Stimulated activated CD4-positive, alpha-beta T cell treated with anti-CD3 and anti-CD28 coated beads, TNF-alpha, amount 100 ng/mL, for 1 hour (primary cell): ENCODE measurements at places on chromosomes 1 and 21.

DNA sequence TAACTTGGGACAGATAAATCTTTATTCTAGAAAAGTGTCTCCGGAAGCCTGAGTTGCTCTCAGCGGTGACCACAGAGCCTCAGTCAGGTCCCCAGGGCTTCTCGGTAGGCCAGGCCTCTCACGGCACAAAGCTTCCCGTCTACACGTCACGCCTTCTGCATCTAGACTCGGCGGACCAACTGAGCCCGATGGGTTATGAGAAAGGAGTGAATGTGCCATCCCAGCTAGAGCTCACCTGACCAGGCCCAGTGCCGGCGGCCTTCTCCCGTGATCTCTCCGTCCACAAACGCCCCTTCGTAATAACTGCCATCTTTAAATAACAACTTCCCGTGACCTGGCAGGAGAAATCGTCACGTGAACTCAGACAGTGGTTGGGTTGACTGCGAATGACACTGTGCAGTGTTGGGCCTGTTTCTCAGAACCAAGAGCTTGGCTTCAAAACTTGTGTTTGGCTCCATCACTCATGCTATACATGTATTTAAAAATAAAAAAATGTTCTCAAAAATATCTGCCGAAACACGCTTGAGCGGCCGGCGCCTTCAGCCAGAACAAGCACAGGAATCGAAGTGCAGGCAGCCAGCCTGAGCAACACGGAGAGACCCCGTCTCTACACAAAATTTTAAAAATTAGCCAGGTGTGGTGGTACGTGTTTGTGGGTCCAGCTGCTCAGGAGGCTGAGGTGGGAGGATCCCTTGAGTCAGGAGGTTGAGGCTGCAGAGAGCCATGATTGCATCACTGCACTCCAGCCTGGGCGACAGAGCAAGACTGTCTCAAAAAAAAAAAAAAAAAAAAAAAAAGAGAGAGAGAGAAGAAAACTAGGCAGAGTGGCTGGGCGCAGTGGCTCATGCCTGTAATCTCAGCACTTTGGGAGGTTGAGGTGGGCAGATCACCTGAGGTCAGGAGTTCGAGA is 3.1 kb downstream of the MORN1 start:
- no peak for DNase-seq

DNA sequence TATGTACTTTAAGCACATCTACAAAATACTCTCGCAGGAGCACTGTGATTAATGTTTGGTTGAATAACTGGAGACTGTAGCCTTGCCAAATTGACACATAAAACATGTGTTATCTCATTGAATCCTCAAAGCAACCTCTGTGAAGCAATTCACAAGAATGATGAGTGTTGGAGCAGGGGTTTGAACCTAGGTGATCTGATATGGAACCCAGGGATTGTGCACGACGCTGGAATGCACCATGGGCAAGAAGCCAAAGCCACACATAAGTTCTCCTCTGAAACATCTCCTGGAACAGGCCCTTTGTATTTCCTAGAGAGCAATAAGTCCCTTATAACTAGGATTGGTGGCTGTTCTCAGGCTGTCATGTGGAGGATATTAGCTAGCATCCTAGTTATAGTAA is 124.6 kb upstream of the IVNS1ABP start:
- no peak for DNase-seq

DNA sequence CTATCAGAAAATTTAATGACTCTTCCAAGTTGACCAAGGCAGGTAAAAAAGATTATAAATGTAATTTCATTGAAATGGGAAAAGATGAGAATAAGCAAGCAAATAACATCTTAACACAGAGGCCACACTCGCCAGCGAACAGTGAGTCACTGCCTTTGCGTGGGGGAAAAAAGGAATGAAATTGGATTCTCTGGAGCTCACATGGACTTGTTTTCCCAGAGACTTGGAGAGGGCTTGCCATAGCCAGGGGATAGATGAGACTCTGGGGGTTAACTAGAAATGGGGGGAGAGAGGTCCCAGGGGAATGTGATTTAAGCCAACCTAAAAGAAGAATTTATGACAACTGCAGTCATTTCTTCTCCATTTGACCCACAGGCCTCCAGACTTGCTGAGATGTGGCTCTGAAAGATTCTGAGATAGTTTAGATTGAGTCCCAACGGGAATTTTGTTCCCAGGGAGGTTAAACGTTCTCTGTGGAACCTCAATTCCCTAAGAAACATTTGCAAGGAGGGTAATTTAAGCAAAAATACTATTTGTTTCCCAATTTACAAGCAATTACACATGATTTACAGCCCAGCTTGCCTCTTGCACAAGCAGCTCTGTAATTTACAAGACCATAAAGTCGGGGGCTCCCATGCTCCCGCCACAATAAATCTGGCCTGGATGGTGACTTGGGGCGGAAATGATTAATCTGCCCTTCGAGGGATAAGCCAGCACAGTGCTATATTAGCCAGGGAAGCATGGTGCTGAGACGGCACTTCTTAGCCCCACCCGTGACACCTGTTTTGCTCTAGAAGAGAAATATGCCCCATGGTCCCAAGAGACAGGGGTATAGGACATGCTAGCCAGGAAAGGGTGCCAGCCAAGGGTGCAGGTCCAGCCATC is 68.8 kb downstream of the GRIK3 start:
- DNase-seq: no peak

GRCh38 chr1:155008015-155008941 is 5.7 kb downstream of the ZBTB7B start:
- DNase-seq: no peak
